ENCODE measurements at places on chromosomes 4 and X. TPM values are rescaled to one million over a fixed set of nuclear protein-coding genes. Genes with fewer than 3 reads are reported as not detected.

RNF212 gene
- total RNA-seq: 2.2 TPM

- DNase-seq: no peak
These were observed 33.5 kb upstream of the REST start for GRCh38 chr4:56874166-56874565.

DNA sequence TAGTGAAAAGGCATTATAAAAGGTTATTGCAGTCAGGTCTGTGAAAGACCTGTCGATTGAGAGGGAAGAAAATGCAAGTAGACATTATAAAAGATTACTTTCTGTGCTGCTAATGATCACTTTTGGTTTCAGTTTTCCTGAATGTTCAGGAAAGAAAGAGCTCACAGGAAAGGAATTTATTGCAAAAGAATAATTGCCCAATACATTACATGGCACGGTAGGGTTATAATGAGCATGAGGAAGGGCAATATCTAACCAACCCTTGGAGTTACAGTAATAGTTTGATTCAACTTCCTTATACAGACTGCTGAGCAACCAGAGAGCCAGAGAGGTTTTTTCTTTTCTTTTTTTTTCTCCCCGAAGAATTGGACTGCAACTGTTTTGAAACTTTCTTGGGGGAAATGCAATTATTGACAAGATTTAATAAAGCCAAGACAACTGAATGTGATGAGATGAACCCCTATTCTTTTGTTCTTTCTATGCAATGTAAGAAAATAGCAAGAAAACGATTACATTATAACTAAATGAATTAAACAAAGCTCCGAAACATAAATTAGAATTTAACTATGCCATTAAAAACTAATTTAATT is 247.0 kb downstream of the C4orf33 start:
- DNase-seq: peak; percentile 78

HGFAC gene
- not detected for total RNA-seq

DNA sequence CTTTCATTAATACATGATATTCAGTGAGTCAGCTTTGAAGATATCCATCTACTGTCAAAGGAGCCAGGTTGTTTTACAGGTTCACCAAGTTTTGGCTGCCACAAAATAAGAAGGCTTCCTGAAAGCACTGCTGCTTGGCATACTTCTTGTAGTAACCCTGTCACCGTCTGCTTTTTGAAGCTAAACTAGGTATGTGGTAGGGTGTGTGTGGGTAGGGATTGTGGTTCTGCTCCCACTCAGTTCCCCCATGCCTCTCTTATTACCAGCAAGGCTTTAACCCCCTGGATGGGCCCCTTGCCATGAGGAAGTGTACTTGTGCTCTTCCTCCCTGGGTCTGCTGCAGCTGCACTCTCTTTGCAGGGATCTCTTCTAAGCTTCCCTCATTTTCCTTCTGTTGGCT is 191.2 kb downstream of the BANK1 start:
- peak; percentile 85 for DNase-seq

- DNase-seq: peak; percentile 85
These were observed 15.7 kb upstream of the DUSP21 start for GRCh38 chrX:44828008-44828605.

- DNase-seq: no peak
These were observed 7.8 kb upstream of the MAP7D3 start for GRCh38 chrX:136258951-136259350.

ITM2A gene
- total RNA-seq: not detected

- peak; percentile 68 for DNase-seq
These were observed 127.0 kb upstream of the SH3RF1 start for GRCh38 chr4:169397762-169398161.

NXF2B gene
- total RNA-seq: not detected

GAGE12J gene
- not detected for total RNA-seq

NXF2 gene
- total RNA-seq: not detected

DNA sequence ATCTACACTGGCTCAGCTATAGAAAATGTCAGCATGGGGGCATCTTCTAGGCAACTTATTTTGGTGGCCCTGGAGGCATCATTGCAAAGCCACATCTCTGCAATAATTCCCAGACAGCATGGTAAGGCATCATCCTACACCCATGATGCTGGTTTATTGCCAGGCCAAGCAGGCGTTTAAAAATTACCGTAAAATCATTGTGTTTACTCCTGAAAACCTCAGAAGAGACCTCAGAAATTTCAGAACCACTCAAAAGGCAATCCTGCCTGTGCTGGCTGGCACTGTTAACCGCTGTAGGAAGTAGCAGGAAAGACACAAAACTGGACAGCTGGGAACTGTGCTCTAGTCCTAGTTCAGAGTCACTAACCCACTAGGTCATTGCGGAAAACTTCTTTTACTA is 63.2 kb downstream of the MID1 start:
- no peak for DNase-seq

EVC2 gene
- 11.0 TPM for total RNA-seq

DNA sequence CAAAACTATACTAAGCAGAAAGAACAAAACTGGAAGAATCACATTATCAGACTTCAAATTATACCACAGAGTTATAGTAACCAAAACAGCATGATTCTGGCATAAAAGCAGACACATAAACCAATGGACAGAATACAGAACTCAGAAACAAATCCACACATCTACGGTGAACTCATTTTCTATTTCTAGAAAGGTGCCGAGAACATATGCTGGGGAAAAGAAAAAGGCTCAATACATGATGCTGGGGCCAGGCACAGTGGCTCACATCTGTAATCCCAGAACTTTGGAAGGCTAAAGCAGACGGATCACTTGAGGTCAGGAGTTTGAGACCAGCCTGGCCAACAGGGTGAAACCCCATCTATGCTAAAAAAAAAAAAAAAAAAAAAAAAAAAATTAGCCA is 52.7 kb downstream of the ATRX start:
- no peak for DNase-seq
